Urinary bladder (tissue), 4 donors: ENCODE measurements at places on chromosomes 3 and 15. TPM values are rescaled to one million over a fixed set of nuclear protein-coding genes. Genes with fewer than 3 reads are reported as not detected.
A peak's percentile ranks its signal among the peaks of the same experiment; 100 is the strongest.

DNA sequence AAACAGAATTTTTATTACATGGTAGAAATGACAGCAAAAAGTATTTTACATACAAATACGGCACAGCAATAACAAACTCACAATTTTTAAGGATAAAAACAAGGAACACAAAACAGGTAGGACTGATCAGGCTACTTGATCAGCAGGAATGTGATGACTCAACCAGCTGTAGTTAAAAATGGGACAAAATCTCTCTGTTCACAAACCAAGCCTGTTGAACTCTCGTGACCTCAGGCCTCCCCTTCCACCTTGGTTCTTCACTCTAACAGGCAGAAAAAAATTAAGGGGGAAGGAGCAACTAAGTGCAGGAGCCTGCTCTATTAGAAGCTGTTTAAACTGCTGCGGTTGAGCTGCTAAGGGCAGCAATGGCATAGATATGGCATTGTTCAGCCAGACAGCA, 18.7 kb downstream of the FBXL22 start:
- no peak for DNase-seq

- no peak for DNase-seq
Observed at GRCh38 chr3:188584162-188584529, 430.2 kb downstream of the LPP start.

- peak; percentile 78 for DNase-seq
Observed at GRCh38 chr15:83066734-83067637, at the start of gene BTBD1. BTBD1 (minus strand) TSS chr15:83067252; CDS start chr15:83067151, 101 bp downstream.

DNA sequence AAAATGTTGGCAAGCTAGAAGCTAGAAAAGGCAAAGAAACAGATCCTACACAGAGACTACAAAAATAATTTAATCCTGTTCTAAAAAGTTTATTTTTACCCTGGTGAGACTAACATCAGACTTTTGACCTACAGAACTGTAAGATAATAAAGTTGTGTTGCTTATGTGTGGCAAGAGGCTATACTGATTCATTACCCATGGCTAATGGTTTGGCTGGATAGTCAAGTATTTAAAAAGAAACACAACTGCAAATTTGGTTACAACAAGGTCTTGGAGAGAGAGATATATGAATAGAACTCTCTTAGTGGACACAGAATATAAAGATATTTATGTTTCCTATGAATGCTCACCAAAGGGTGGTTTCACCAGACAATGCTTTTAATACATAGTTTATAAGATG, 364.2 kb upstream of the PLSCR5 start:
- no peak for DNase-seq

- DNase-seq, result no peak
Observed at GRCh38 chr3:98038286-98038685, 3.2 kb upstream of the GABRR3 start.

DNA sequence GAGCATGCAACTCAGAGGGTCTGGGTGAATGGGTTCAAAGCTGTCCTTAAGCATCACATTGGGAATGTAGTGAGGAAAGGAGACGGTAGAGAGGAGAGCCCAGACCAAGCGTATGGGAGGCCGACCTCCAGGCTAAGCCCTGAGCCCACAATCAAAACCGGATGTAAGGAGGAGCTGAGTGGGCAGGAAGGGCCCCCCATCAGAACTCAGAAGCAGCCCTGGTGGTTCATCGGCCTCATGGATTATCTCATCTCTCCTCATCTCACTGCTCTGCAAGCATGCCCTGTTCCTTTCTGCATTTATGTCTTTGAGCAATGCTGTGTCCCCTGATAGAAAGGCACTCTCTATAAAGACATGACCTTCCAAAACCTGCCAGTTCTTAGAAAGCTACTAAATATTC, 6.2 kb downstream of the HDC start:
- no peak for DNase-seq

DNA sequence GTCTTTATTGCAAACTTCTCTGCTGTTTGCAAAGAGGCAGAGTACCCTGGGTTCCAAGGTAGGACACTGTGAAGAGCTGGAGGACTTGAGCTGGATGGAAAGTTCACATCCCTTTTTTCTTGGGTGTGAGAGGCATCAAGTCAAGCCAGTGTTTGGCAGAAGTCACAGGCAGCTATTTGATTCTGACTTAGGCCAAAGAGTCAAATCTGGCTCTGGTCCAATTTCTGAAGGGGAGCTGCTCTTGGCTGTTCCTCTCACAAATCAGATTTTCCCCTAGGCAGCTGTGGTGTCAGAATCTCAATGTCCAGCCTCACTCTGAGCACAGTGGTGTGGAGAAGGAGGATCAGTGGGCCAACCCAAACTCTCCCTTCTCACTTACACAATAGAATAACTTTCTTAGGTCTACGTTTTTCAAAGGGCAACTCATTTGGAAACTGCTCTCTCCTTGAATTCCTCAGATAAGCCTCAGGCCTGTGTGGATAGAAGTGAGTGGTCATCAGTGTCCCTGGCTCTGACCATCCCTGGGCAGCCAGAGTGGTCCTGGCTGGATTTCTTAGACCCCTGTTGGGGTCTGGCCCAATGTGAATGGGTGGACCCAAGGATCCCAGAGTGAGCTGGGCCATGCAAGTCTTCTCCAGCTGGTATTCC, 18.2 kb upstream of the AMOTL2 start:
- no peak for DNase-seq

DNA sequence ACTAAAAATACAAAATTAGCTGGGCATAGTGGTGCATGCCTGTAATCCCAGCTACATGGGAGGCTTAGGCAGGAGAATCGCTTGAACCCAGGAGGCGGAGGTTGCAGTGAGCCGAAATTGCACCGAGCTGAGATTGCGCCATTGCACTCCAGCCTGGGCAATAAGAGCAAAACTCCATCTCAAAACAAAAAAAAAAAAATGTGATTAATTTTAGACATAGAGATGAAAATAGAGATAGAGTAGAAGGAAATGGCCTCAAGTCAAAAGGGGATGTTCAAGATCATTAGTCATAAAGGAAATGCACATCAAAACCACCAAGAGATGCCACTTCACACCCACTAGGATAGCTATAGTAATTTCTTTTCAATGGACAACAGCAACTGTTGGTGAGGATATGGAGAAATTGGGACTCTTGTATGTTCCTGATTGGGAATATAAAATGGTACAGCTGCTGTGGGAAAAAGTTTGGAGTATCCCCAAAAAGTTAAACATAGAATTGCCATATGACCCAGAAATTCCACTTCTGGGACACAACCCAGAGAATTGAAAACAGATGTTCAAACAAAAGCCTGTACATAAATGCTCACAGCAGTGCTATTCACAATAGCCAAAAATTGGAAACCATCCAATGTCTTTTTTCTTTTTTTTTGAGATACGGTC, 55.4 kb downstream of the ABHD2 start:
- DNase-seq, result peak; percentile 74

GRCh38 chr3:27219127-27219845, 149.9 kb downstream of the NEK10 start:
- no peak for DNase-seq

DNA sequence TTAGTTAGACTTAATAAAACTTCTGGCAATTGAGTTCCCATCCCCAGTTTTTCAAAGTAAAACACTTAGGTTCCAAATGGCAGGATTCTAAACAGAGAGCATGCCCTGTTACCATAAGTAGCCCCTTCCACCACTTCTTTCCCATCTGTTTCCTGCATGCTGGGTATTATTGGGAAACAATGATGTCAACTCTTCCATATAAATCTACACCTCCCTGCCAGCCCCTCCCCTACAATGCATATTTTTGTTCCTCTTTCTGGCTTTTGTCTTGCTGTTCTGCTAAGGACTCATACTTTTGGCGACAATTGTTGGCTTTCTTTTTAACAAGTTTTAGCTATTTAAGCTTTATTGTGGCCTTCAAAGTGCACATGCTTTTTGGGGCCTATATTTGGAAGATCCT, 11.1 kb downstream of the ARHGAP31 start:
- DNase-seq, result no peak

- DNase-seq, result no peak
Observed at GRCh38 chr15:60972866-60973265, 256.2 kb downstream of the RORA start.

GRCh38 chr3:58210761-58211460, at the start of gene DNASE1L3:
DNASE1L3 (minus strand) TSS chr3:58210972; CDS start chr3:58210906, 66 bp downstream.
- no peak for DNase-seq

- no peak for DNase-seq
Observed at GRCh38 chr15:100235030-100235617, 106.7 kb downstream of the ADAMTS17 start.

DNA sequence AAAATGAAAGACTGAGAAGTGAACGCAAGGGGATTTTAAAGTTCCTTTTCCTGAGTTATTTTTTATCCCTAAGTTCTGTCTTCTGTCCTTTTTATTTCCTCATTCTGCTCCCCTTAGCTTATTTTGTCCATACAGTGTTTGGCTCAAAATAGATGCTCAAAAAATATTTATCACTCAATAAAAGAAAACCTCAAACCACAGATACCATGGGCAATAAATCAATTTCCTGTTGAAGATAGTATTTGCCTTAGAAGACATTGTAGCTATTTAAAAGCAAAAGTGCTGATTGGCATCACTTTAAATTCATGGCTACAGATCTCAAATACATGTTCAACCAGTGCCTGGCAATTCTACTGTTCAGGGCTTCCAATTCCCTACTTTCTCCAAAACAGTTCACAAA, 316.5 kb upstream of the ADAMTS9 start:
- DNase-seq, result no peak

DNA sequence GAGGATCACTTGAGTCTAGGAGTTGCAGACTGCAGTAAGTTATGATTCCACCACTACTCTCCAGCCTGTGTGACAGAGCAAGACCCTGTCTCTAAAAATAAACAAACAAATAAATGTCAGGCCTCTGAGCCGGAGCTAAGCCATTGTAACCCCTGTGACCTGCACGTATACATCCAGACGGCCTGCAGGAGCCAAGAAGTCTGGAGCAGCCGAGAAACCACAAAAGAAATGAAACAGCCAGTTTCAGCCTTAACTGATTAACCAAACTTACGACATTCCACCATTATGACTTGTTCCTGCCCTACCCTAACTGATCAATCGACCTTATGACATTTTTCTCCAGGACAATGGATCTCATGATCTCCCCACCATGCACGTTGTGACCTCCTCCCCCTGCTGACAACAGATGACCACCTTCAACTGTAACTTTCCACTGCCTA, 32.5 kb upstream of the ZKSCAN7 start:
- no peak for DNase-seq

DNA sequence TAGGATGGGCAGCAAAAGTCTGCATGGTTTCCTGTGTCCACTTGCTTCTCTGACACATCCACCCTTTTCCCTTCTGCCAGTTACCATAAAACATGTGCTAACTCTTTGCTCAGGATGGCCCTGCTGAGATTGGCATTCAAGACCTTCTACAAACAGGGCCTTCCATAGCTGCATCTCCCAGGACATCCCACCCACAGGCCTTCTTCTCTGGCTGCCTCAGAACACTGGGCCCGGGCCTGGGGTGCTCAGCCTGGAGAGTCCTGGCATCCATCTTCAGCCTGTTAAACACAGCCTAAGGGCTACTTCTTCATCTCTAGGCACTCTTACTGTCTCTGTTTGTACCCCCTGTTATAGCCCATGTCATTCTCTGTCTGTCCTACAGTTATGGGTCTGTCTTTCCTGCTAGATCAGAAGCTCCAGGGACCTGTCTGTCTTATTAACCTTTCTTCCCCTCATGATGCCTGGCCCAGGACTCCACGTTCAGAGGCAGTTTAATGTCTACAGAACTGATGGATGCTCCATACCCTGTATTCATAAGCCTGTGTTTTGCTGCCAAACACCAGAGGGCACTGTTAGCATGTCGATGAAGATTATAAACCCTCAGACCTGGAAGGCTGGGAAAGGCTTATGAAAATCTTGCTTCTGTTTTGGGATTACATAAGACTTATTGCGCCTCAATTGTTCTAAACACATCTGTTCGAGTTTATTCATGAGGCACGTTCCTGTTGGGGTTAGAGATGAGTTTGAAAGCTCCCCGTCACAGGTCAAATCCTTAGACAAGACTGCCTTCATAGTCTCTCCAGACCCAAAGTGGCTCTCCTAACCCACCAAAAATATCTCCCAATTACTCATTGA, 16.5 kb downstream of the SEMA3G start:
- peak; percentile 45 for DNase-seq

DNA sequence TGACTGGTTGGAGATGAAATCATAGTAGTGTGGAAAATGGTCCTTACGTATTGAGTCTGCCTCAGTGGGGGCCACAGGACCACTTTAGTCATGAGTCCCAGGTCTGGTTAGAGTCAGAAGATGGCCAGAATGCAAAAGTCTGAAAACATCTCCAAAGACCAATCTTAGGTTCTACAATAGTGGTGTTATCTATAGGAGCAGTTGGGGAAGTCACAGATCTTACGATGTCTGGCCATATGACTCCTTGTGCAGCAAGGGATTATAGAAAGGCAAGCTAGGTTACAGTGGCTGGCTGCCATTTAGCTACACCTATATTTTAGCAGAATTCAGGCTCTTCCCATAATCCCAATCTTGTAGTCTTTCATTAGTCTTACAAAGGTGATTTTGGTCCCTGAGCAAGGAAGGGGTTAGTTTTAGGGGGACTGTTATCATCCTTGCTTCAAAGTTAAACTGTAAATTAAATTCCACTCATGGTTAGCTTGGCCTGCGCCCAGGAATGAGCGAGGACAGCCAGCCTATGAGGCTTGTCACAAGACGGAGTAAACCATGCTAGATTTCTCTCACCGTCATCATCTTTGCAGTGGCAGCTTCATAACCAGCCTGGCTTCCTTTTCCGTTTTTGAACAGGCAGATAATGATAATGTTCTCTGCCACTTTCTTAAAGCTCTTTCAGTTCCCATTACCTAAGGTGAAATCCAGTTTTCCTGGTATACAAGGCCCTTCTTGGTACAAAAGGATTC, 134.1 kb downstream of the VPS8 start:
- no peak for DNase-seq

DNA sequence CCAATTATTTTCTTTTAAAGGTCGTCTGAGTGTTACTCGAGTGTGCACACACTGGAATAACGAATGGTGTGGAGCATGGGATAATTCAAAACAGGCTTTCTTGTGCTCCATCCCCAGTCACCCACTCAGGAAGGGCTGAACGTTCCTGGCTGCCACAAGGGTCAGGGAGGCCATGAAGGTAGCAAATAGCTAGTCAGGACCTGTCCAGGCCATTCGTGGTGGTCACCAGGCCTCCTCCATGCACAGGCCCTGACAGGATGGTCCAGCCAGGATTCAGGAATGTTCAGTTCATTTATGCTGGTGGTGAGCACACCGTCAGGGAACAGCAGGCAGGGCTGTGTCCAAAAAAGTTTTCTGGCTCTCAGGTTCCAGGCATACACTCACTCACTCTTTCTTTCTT, 11.7 kb upstream of the NR2E3 start:
- DNase-seq, result no peak

GRCh38 chr3:124439603-124440002, 290.6 kb upstream of the UMPS start:
- no peak for DNase-seq

- DNase-seq, result no peak
Observed at GRCh38 chr3:6540981-6541380, 319.9 kb upstream of the GRM7 start.

- DNase-seq, result no peak
Observed at GRCh38 chr3:184300378-184300720, 1.3 kb downstream of the PSMD2 start.

The GOLGA6A gene
- total RNA-seq, result not detected

The USP4 gene
- total RNA-seq, result 23.7 TPM

The ESYT3 gene
- 3.2 TPM for total RNA-seq

The SERPINI2 gene
- total RNA-seq, result 3.9 TPM

The CLDN16 gene
- total RNA-seq, result 0.37 TPM

The STIMATE gene
- total RNA-seq, result 11.8 TPM

The NANOGP8 gene
- total RNA-seq, result 0.53 TPM

The CDHR4 gene
- total RNA-seq, result not detected

The TRH gene
- 0.16 TPM for total RNA-seq

The SPRED1 gene
- total RNA-seq, result 94.4 TPM
